Nephron progenitor cell (in vitro differentiated cells): ENCODE measurements at places on chromosomes 1 and 21.
A peak's percentile ranks its signal among the peaks of the same experiment; 100 is the strongest.

DNA sequence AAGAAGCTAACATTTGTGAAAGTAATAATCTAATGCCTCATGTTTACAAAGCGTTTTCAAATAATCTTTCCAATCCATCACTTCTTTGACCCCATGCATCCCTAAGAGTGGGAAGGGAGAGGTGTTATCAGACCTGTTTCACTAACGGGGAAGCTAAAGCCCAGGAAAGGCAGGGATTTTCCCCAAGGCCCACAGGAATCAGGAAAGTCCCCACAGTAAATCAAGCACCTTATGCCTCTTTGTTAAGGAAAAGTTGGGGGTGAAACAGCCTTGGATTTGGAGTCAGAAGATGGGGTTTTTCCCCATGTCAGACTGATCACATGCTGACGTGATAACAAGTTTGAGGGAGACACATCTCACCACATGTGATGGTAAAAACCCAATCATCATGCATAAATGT is 20.0 kb upstream of the ANGPTL7 start:
- DNase-seq, result no peak
- no peak overlapping the region for H3K4me3 ChIP-seq
- no peaks in the 10 kb centered on the region for H3K4me1 ChIP-seq
- H3K27ac ChIP-seq, result no peak overlapping the region
- H3K27me3 ChIP-seq, result peaks cover 4% of the 10 kb centered on the region

GRCh38 chr1:200372095-200372884 is 37.5 kb downstream of the ZNF281 start:
- peaks cover 13% of the 10 kb centered on the region for H3K4me1 ChIP-seq
- H3K4me3 ChIP-seq, result no peak overlapping the region
- H3K27ac ChIP-seq, result no peak overlapping the region
- no peaks in the 10 kb centered on the region for H3K36me3 ChIP-seq
- no peak for DNase-seq

DNA sequence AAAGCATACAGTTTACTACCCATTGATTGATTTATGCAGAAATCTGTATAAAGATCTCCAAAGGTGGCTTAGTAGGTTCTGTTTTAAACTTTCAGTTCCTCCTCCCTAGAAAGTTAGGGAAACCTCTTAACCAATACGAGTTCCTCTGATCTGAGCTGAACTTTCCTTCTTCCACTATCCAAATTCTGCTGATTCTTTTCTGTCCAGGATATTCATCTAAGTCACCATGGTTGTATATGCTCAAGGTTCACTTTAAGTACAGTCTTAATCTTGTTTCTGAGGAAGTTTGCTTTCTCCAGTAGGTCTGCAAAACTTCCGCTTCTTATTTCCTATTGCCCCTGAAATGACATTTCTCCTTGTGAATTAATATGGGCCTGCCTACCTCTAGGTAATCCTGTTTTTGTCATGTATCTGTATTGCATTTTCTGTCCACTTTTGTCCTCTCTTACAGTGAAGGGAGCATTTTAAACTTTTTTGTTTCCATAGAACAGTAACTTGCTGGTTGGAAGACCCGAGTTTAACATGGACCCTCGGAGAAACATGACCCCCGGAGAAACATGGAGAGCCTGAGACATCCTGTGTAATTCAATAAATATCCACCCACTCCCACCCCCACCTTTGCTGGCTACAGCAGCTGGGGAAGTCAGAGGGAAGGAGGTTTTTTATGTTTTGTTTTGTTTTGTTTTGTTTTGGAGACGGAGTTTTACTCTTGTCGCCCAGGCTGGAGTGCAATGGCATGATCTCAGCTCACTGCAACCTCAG is 16.7 kb upstream of the TUT4 start:
- no peaks in the 10 kb centered on the region for H3K27me3 ChIP-seq
- no peaks in the 10 kb centered on the region for H3K36me3 ChIP-seq
- DNase-seq, result no peak
- H3K4me3 ChIP-seq, result peak overlapping the region; percentile 34

DNA sequence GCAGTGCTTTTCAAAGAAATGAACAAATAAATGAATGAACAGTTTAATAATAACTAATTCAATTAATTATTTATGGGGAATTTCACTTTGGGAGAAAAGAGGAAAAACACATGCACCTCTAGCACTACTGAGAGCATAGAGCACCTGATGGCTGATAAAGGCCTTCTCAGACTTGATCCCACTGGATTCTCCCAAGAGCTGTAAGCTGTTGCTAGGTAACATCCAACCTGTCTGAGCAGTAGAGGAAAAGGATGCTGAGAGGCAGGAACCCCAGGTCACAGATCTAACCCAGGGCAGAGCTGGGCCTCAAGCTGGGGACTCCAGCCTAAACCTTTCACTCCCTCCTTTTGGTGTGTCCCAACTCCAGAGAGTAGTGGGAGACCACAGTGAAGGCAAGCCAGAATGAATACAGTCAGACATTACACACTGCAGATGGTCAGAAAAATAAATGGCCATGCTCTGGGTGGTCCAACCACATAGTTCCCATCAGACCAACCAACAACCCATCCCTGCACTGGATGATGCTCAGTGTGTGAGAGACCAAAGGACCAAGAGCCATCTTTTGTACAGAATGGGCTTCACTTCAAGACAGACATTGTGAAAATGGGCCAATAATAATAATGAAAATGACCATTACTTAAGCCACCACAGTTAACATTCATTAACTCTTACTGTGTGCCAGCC is 15.4 kb downstream of the TRABD2B start:
- peaks cover 66% of the 10 kb centered on the region for H3K4me1 ChIP-seq
- DNase-seq, result no peak
- peaks cover 50% of the 10 kb centered on the region for H3K36me3 ChIP-seq
- H3K27ac ChIP-seq, result no peak overlapping the region
- H3K4me3 ChIP-seq, result no peak overlapping the region

DNA sequence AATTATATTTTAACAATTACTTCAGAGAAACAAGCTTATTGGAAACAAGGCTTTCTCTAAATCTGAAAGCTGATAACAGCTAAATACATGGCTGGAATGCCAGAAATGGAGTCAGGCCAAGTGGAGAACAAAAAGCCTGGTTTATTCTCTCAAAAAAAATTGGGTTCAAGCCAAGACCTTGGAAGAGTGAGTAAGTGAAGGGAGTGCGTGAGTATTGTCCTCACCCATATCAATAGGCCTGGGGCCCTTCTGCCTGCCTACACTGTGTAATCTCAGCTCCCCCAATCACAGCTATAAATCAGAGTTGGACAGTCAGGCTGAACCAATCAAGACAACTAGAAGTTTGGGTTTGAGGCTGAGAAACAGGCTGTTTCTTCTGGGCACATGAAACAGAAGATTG is 7.4 kb downstream of the KYAT3 start:
- H3K4me3 ChIP-seq, result no peak overlapping the region
- no peak for DNase-seq
- no peaks in the 10 kb centered on the region for H3K27me3 ChIP-seq
- no peak overlapping the region for H3K27ac ChIP-seq

GRCh38 chr21:25094695-25095094 is 512.6 kb downstream of the MRPL39 start:
- H3K27me3 ChIP-seq, result no peaks in the 10 kb centered on the region
- H3K27ac ChIP-seq, result no peak overlapping the region
- H3K4me1 ChIP-seq, result no peaks in the 10 kb centered on the region
- H3K36me3 ChIP-seq, result no peaks in the 10 kb centered on the region
- DNase-seq, result no peak

GRCh38 chr21:40029888-40030287 is 162.7 kb downstream of the PCP4 start:
- H3K36me3 ChIP-seq, result peaks cover 8% of the 10 kb centered on the region
- H3K27ac ChIP-seq, result peak overlapping the region; percentile 76
- no peak overlapping the region for H3K4me3 ChIP-seq
- peaks cover 33% of the 10 kb centered on the region for H3K4me1 ChIP-seq
- H3K27me3 ChIP-seq, result peaks cover 2% of the 10 kb centered on the region

DNA sequence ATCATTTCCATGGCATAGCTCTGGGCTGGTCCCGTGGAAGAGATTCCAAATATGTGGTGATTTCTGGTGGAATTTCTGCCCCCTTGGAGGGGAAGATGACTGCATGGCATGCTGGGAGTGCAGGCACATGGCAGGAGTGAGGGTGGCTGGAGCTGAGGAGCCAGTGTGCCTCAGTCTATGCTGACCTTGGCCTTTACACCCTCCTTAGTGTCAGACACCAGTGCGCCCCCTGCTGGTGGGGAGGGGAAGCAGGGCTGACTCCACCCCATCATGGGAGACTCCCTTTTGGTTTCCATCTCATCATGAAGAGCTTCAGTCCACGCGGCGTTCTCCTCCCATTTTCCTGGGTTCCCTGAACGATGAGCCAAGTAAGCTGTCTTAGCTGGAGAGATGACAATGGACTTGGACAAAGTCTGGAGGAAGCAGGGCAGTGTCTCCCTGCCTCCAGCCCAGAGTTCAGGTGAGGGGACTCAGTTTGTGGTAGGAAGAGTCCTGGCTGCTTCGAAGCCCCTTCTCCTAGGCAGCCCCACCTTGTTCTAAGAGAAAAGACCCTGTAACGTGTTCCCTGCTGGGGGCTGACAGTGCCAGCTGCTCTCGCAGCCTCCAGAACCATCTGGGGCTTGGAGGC is 10.3 kb downstream of the ALX3 start:
- peaks cover 38% of the 10 kb centered on the region for H3K36me3 ChIP-seq
- DNase-seq, result peak; percentile 52
- no peak overlapping the region for H3K4me3 ChIP-seq
- peaks cover 17% of the 10 kb centered on the region for H3K27me3 ChIP-seq

- H3K27ac ChIP-seq, result no peak overlapping the region
- no peak overlapping the region for H3K4me3 ChIP-seq
- no peaks in the 10 kb centered on the region for H3K4me1 ChIP-seq
- H3K36me3 ChIP-seq, result no peaks in the 10 kb centered on the region
- H3K27me3 ChIP-seq, result peaks cover 16% of the 10 kb centered on the region
- DNase-seq, result no peak
Observed at GRCh38 chr1:111271464-111271801, 19.2 kb upstream of the CHIA start.

DNA sequence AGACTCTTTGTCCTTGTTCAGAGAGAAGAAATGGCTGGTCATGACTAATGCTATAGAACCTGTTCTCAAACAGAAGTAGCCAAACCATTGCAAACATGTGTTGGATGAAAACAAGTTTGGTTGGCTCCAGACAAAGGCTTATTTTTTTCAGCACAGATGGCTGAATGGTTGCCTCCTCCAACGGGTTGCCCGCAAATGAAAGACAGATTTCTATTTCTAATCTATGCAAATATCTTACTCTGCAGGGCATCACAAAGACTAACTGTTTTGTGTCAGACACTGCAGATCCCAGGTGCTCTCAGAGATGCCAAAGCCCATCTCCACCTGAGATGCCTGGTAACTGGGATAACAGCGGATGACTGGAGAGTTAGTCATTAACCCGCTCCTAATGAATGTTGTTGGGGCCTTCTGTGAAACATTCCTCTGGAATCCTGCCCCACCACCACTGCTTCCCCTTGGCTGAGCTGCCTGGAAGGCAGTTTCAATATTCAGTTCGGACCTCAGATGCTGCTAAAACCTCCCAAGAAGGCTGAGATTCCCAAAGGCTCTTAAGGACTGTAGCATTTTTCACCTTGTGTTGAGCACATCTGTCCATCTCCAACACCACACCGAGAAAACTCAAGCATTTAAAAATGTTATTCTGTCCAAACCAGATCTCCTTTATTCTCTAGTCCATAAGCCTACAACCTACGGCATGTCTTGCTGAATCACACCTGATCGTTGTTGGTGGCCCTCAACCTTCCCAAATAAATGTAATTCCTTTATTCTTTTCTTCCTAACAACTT is 104.4 kb downstream of the PTPN14 start:
- peaks cover 9% of the 10 kb centered on the region for H3K27me3 ChIP-seq
- peak; percentile 10 for DNase-seq
- peaks cover 55% of the 10 kb centered on the region for H3K4me1 ChIP-seq
- H3K36me3 ChIP-seq, result peaks cover 49% of the 10 kb centered on the region
- H3K27ac ChIP-seq, result peak overlapping the region; percentile 85

- H3K4me1 ChIP-seq, result peaks cover 5% of the 10 kb centered on the region
- no peak for DNase-seq
- peaks cover 15% of the 10 kb centered on the region for H3K27me3 ChIP-seq
- H3K27ac ChIP-seq, result peak overlapping the region; percentile 37
- no peaks in the 10 kb centered on the region for H3K36me3 ChIP-seq
Observed at GRCh38 chr1:8976896-8977450, 31.3 kb downstream of the CA6 start.
